ENCODE measurements at places on chromosomes 6 and 20.

GRCh38 chr6:157203312-157203744 lies 120.0 kb downstream of the TMEM242 start:
- DNase-seq, result no peak

GRCh38 chr20:1802385-1803060 lies 92.7 kb upstream of the SIRPA start:
- DNase-seq, result no peak

GRCh38 chr20:6426287-6426891 lies 303.6 kb upstream of the FERMT1 start:
- no peak for DNase-seq

DNA sequence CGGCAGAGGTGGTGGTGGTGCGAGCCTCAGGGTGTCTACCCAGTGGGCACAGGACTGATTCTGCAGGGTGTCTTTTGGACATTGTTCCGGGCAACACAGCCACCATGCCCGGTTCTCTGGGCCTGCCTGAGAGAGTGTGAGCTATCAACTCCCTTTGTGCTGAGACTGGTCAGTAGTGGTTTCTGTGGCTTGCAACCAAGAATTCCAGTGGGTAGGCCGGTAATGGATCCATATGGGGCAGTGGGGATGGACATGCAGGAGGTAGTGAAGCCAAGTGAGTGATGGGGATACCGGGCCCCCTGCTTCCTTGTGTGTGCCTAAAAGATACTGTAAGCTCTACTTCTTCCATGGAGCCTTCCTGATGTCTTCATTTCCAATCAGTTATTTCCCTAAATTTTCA lies 71.0 kb downstream of the CDC5L start:
- DNase-seq, result no peak

DNA sequence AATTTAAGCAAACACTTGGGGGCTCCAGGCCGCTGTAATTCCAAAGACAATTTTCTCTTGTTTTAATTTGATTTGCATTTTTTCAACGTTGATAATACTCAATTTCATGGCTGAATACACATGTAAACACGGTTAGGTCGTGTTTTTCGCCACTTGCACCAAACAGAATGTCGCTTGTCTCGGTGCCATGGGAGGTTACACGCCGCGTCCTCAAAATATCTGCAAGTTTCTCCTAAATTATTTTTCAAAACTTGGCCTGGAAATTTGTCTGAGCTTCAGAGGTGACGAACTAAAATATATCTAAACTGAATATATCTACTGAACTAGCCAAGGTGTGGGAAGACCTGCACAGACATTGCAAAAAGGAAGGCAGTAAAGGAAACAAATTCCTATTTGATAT lies 15.0 kb downstream of the FOXA2 start:
- no peak for DNase-seq

GRCh38 chr6:18058429-18058828 lies 64.0 kb downstream of the NHLRC1 start:
- no peak for DNase-seq

DNA sequence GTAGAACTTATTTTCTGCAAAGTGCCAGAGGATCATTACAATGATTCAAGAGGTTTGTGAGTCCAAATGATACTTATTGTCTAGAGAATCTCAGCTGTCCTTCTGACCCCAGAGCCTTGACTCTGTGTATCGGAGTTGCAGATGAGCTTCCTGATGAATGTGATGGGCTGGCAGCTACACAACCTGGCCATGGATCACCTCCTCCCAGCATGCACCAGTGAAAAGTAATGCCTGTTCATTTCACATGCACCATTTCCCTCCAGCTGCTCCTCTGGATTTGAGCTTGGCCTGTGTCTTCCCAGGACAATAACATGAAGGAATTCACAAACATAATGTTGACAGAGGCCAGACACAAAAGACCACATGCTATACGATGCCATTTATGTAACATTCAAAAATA lies 30.0 kb downstream of the SNHG17 start:
- DNase-seq, result no peak

- DNase-seq, result no peak
Observed at GRCh38 chr6:15200087-15200486, 45.8 kb upstream of the JARID2 start.

DNA sequence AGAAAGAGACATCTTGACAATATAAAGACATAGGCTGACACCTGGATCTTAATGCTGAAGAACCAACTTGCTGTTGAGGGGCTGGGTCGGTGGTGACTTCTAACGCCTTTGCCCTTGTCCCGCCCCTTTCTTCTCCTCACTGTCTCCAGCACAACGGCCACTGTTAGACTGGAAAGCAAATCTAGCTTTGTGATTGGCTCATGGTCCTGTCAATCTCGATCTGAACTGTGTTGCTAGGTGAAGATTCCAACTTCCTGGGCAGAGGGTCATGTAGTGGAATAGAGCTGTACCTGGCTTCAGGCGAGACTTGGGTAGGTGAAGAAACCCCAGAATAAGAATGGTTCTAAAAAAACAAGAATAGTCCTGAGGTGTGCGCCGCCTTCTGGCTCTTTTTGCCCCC lies at the start of gene PGK2:
Gene PGK2 (minus strand): TSS at position 110 of the 400 bp plus-strand sequence. CDS start 98 bp downstream, at position 12.
- no peak for DNase-seq

GRCh38 chr6:143110996-143111395 lies 50.3 kb downstream of the AIG1 start:
- no peak for DNase-seq

DNA sequence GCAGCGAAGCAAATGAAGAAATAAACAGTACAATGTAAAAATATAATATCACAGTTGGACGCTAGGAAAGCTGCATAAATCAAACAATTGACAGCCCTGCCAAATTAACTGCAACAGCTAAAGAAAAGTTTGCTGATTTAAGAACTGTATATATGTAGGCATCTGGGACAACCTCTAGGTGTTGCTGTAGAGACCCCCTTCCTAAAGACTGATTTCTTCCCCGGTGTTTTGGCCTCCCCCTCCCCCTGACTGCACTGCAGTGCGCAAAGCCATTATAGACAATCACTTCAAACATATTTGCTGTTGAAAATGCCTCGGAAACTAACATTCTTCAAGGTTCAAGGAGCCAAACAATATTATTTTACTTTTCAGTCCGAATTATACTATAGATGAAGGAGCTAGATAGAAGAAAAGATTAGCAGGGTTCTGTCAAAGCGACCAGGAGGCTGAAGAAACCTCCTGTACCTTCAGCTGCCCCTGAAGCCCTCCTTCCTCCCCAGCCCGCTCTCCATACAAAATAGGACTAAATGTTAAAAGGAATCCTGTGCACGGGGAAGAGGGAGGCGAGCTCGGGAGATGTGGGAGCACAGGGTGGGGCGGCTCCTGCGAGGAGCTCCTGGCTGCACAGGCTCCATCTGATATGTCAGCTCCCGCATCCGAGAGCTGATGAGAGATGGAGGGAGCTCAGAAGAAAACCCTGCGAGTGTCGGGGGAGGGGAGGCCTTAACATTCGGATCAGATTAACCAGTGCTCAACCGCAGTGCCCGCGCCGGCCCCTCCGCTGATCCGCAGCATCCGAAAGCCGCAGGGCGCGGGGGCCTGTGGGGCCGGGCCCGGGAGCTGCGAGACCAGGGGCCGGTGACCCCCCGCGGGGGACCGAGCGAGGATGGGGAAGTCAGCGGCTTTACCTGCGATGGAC lies 822 bp downstream of the ELOVL4 start:
- DNase-seq, result no peak

DNA sequence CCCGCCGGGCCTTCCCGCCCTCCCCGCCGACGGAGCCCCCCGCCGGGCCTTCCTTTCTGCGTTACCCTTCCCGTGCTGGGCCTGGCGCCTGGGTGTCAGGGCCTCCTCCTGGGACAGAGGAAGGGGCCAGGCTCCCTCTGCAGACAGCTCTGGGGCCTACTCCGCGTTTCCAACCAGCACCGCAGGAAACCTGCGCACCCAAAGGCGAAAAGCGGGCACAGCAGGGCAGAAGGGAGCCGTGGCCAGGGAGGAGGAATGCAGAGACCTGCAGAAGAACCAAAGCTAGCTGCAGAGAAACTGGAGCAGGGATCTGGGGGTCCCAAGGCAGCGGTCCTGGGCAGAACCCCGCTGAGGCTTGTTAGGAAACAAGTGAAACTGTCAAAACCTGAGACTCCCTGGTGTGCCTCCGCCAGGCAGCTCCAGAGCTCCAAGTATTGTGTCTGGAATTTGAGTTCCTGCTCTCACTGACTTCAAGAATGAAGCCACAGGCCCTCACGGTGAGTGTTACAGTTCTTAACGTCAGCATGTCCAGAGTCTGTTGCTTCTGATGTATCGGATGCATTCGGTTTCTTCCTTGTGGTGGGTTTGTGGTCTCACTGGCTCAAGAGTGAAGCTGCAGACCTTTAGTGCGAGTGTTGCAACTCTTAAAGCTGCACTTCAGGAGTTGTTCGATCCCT lies 33.3 kb downstream of the IRF4 start:
- no peak for DNase-seq

- no peak for DNase-seq
Observed at GRCh38 chr20:2468581-2469407, 1.8 kb downstream of the SNRPB start.

DNA sequence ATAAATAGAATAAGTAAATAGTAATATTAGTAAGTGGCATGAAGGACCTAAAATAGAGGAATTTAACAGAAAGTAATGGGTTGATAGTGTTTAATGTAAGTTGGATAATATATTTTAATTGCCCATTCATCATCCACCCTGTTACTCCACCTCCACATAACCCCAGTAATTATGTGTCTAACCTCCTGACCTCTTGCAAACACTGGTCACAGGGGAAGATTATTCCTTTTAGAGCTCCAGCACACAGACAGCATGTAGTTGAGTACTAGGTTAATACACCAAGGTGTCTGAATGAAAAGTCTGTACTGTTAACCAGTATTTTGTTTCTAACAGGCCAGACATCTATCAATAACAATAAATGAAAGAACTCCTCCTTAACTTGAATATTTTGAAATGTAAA lies 92.4 kb upstream of the EYS start:
- no peak for DNase-seq

DNA sequence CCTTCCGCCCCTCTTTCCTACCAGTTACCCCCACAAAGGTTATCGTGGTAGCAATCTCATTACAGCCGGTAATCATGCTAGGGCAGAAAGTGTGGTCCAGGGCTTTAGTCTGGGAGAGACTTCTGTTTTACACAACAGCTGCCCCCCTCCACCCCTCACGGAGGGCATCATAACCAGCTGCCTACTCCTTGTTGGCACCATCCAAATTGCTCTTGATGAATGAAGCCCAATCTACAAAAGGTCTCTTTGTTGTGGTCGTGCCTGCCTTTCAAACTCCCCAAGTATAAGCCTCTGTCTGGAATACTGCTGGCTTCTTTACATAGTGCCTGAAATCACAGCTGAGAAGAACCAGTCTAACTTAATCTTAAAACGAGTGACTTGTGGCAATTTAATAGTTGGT lies 157.9 kb downstream of the INSM1 start:
- DNase-seq, result no peak

- no peak for DNase-seq
Observed at GRCh38 chr6:167528239-167528638, 203.4 kb downstream of the TTLL2 start.

GRCh38 chr6:44735630-44735963 lies 348.1 kb downstream of the CDC5L start:
- no peak for DNase-seq

DNA sequence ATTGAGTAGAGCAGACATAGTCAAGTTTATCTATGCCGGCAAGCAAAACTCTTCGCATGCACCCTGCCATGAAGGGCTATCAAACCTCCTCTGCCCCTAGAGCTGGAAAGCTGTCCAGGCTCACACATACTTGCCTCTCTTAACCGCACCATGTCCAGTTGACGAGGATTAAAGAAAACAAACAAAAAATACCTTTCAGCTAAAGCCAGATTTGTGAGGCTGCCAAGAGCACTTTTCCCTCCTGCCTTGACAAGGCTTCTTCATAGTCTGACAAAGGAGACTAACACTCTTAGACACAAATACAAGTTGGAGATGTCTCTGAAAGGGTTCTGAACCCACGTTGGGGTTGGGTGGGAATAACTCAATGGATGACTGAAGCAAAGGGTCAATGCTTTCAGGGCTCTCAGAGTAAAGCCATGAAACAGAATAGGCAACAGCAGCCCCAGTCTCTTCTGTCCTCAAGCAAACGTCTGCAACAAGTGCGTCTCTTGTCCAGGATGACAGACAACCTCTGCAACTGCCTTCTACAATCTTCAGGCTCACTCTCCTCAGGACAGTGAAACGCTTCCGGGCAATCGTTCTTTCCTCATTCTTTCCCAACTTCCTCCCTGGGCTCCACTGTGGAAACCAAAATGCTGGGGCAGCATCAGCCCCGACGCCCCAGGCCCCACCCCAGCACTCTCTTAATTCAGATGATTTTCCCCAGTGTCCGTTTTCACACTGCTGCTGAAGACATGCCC lies 57.8 kb downstream of the AGPAT4 start:
- DNase-seq, result peak; percentile 95

- no peak for DNase-seq
Observed at GRCh38 chr6:168105813-168106632, 27.0 kb upstream of the FRMD1 start.

- peak; percentile 58 for DNase-seq
Observed at GRCh38 chr6:63805808-63806572, 170.4 kb downstream of the PHF3 start.

- no peak for DNase-seq
Observed at GRCh38 chr6:91672201-91672600, 1085.3 kb upstream of the MAP3K7 start.

DNA sequence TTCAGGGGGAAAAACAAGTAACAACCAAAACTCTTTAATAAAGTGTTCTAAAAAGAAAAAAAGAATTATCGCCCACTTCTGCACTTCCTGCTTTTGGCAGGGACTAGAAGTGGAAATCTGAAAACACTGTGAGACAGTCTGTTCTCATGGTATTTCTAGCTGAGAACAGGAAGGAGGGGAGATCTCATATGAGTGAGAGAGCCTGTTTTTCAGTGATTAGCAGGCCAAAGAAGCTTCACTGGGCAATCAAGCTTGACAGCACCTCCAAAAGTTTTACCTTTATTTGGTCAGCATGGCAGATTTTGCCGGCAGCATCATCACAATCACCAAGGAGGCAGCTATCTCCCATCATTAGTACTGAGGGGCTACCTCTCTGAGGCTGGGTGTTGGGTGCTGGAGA lies 79.5 kb upstream of the ATXN1 start:
- no peak for DNase-seq

- DNase-seq, result no peak
Observed at GRCh38 chr20:32986331-32986966, 17.8 kb downstream of the SUN5 start.

DNA sequence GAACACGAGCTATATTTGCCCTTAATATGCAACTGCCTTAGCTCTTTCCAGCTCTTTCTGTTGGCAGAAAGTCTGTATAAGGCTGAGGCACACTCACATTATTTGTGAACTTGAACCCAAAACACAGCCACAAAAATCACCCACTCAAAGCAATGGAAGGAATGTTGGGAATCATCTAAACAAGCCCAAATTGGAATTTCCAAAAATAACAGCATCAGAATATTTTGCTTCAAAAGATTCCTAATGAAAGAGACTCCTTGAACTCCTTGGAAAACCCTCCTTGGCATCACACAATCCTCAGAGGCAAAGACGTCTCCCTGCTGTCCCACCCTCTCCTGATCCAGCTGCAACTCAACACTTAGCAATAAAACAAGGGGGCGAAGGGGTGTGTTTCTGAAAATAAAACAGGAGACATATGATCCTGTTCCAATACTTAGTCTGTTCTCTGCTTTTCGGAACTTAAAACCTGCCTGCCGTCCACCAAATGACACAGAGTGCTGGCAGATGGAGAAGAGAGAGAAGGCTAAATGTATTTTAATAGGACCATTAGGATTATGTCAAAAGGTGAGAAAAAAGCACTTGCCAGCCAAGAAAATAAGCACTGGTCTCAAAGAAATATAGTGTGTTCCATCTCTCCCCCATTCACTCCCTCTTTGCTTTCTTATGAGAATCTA lies 320.7 kb upstream of the JARID2 start:
- no peak for DNase-seq

GRCh38 chr6:41186031-41186562 lies 14.9 kb downstream of the TREML2 start:
- no peak for DNase-seq
